ENCODE measurements at places on chromosomes 6 and 20. TPM values are rescaled to one million over a fixed set of nuclear protein-coding genes. Genes with fewer than 3 reads are reported as not detected.

SYNE1 gene
- 120 TPM for total RNA-seq

OR14J1 gene
- total RNA-seq, result not detected

RAB5IF gene
- total RNA-seq, result 64.3 TPM

CDK5RAP1 gene
- 18.7 TPM for total RNA-seq

ASIP gene
- total RNA-seq, result not detected

TFAP2A gene
- total RNA-seq, result under 0.01 TPM
